ENCODE measurements at places on chromosomes 16 and 17. TPM values are rescaled to one million over a fixed set of nuclear protein-coding genes. Genes with fewer than 3 reads are reported as not detected.

Gene GJD3
- 0.33 TPM for total RNA-seq

Gene ERN1
- total RNA-seq: 12.1 TPM

Gene HOXB6
- total RNA-seq: 196 TPM

Gene ACSM5
- total RNA-seq: 0.21 TPM

Gene TMC8
- total RNA-seq: 1.4 TPM

Gene CCT6B
- total RNA-seq: 1.5 TPM

Data from Panc1 (cell line).